GM04503 (cell line): ENCODE measurements at places on chromosomes 3 and 15.

- no peak for DNase-seq
Observed at GRCh38 chr15:45205192-45205591, 17.4 kb upstream of the SHF start.

- DNase-seq, result no peak
Observed at GRCh38 chr3:111721747-111722146, 126.6 kb upstream of the ZBED2 start.

DNA sequence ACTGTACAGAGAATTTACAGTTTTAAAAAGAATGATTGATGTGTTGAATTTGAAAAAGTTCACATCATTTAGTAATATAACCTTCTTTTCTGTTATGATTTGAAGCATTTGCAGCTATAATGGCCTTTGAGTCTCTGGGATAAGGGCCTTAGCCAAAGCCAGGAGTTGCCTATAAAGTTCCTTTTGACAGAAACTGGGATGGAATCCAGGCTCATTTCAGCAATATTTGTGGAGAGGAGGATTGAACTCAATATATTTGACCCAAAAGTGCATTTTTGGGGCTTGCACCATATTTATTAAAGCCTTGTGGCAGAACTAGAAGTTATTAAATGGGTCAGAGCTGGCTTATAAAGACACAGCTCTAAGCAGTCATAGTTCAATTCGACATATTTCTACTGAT is 348.7 kb upstream of the EPHA3 start:
- DNase-seq, result no peak

DNA sequence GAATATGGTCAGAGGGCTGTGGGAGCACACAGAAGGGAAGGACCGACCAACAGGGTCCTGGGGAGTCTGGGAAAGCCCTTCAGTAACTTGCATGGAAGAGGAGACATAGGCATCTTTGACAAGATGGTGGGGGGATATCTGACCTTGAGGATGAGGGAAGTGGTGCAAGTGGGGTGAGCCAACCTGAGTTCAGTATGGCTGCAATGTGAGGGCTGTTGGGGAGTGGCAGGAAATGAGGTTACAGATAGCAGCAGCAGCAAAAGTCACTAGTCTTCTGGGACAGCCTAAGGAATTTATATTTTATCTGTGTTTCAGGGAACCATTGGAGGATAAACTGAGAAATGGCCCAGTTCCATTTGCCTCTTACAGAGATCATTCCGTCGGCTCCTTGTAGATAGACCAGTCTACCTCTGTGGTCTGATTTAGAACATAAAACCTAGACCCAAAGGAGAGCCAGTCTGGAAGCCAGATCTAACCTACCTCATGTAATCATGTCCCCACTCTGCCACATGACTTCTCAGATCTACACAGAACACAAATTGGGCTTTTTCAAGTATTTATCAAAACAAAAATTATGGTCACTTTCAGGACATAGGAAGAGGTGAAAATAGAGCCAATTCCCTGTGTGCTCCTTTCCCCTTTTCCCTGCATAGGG is 75.6 kb downstream of the ST6GAL1 start:
- no peak for DNase-seq

GRCh38 chr3:25534007-25534406 is 105.9 kb downstream of the RARB start:
- DNase-seq, result no peak

- no peak for DNase-seq
Observed at GRCh38 chr3:88416436-88416835, 266.7 kb downstream of the C3orf38 start.

- DNase-seq, result no peak
Observed at GRCh38 chr3:120475722-120476377, 25.1 kb upstream of the FSTL1 start.

- DNase-seq, result no peak
Observed at GRCh38 chr15:25800761-25801515, 62.2 kb downstream of the ATP10A start.

GRCh38 chr15:73851689-73852088 is 21.7 kb upstream of the TBC1D21 start:
- DNase-seq, result no peak

DNA sequence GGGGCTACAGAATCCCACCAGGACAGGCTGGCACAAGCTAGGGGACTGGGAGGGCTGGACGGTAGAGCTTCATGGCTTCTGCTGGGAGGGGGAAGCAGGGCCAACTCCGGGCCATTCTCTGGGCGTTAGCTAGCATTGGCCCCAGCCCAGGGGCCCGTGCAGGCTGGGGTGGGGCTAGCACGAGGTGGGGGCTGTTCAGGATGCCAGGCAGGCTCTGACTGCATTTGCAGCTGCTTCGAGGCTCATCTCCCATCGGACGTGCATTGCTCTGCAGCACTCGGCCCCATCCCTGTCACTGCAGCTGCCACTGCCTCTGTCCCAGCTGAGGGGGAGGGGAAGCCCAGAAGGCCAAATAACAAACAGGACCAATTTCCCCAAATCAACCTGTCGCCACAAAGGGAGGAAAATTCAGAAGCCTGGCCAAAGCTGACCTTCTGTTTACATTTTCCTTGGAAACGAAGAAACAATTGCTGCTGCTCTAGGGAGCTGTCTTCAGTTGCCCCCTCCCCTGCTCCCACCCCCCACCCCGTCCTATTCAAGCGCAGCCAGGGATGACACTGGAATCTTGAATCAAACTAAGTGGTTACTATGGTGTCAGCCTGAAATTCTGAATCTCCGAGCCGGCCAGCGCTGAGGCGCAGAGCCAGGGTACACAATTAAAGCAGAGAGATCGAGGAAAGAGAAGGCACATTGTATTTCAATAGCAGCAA is 138.8 kb upstream of the PRR20G start:
- no peak for DNase-seq

DNA sequence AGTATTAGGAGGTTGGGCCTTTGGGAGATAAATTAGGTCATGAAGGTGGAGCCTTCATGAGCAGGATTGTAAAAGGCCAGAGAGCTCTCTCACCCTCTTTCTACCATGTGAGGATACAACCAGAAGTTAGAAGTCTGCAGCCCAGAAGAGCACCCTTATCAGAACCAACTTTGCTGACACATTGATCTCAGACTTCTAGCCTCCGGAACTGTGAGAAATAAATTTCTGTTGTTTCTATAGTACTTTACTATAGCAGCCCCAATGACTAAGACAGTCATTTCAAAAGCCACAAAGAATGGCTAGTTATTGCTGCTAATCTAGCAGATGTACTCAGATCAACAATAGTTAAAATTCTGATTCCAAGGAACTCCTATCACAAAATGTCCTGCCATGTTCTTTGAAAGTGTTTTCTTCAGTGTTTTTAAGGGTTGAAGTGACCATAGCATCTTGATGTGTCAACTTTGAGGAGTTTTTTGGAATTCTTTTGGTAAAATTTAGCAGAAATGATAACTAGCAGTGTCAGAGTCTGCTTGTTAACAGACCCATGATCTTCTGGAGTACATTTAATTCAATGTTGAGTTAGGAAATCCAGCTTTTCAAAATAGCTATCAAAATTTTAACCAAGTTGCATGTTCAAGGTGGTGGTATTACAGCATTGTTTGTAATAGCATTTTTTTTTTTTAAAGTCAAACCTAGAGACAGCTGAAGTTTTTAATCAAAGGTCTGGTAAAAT is 10.3 kb downstream of the DZIP3 start:
- DNase-seq, result no peak

- no peak for DNase-seq
Observed at GRCh38 chr15:73584699-73585420, 48.3 kb downstream of the NPTN start.

GRCh38 chr3:194879991-194880939 is 194.6 kb downstream of the FAM43A start:
- no peak for DNase-seq

DNA sequence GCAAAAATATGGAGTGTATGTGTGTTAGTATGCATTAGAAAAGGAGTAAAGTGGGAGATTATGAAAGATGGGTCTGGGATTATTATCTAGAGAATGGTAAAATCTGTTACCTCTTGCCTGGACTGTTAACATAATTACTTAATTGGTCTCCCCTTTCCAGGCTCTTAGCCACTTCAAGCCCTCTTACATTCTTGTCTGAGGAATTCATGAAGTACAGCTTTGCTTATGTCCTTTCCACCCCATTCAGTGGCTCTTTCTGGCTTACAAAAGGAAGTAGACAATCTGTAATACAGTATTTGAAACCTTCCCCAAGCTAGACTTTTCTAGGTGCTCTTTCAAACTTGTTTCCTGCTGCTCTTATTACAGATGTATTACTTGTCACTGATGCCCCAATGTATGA is 129.8 kb downstream of the MBNL1 start:
- no peak for DNase-seq

- no peak for DNase-seq
Observed at GRCh38 chr3:196332168-196332567, 6.0 kb downstream of the TM4SF19 start.

- DNase-seq, result no peak
Observed at GRCh38 chr15:98018761-98019351, 58.4 kb downstream of the ARRDC4 start.

DNA sequence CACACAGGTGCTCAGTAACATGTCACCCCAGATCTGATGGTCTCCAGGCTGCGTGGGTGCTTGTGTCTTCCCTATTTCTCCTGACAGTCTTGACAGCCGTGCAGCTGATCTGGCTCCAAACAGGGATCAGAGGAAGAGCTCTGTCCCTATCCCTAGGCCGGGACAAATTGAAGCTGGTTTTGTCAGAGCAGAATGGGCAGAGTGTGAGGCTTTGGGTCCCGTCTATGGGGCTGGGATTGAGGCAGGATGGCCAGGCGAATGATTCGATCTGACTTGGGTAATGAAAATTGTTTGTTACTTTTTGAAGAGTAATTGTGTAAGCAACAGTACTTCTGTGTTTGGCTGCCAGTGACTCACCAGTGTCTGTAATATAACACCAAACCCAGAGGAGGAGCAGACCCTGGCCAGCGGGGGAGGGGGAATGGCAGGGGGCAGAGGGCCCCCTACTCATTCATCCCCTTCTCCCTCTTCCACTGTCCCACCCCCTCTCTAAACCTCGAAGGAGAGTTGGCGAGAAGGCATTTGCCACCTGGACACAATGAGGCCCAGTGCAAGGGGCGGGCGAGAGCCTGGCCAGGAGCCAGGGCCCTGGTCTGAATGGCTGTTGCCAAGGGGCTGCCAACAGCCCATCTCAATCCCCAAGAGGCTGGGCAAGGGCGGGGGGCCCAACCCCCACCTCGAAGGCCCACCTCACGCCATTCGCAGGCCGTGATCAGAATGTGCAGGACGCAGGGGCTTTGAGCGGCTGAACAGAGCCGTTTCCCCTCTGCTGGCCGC is 4.9 kb upstream of the MAGEF1 start:
- peak; percentile 31 for DNase-seq

DNA sequence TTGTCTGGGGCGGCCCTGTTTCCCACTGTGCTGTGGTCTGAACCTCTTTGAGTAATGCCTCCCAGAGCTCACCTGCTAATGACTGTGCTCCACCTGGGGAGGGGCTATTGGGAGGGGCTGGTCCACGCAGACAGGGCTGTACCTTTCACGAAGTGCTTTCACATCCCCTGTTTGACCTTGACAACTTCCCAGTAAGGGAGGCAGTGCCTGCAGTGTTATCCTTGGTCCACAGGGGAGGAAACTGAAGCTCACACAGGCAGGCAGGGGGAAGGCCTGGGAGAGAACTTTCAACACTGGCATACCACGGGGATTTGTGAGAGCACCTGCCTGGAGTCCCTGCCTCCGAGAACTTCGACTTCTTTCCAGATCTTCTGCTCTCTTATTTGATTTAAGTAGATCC is 91.2 kb downstream of the CACNA1D start:
- no peak for DNase-seq

- DNase-seq, result no peak
Observed at GRCh38 chr3:28844298-28845005, 436.4 kb upstream of the RBMS3 start.
